Stimulated activated CD4-positive, alpha-beta T cell treated with anti-CD3 and anti-CD28 coated beads, Interleukin-12 subunit alpha, Interleukin-12 subunit beta, amount 100 ng/mL, for 4 hours (primary cell): ENCODE measurements at places on chromosomes 4 and X.
A peak's percentile ranks its signal among the peaks of the same experiment; 100 is the strongest.

DNA sequence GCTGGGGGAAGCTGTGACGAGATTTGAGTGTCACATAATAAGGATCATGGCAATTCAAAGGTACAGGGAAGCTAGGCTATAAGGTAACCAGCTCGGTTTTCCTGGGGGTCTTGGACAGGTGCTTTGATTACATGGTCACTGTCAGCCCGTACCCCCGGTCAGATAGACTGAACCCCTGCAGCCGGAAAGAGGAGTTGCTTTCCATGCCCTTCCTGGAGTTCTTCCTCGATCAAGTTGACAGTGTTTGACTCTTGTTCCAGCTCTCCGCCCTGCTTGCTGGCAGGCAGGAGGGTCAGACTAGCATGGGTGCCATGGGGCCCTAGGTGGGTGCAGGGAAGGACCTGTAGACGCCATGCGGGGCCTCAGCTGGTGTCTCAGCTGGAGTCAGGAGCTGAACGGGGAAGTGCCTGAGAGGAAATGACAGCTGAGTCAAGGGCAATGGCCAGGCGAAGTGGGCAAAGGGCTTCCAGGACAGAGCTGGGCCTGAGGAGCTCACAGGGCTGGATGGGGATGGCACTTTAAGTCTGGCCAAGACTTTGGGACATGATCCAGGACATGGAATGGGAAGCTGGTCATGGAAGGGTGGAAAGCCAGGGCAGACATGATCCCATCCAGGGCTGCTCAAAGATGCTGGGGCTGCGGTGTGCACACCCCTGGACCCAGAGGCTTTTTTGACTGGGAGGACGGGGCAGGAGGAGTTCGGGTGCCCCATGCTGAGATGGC, 1.6 kb downstream of the TMEM187 start:
- DNase-seq, result no peak

DNA sequence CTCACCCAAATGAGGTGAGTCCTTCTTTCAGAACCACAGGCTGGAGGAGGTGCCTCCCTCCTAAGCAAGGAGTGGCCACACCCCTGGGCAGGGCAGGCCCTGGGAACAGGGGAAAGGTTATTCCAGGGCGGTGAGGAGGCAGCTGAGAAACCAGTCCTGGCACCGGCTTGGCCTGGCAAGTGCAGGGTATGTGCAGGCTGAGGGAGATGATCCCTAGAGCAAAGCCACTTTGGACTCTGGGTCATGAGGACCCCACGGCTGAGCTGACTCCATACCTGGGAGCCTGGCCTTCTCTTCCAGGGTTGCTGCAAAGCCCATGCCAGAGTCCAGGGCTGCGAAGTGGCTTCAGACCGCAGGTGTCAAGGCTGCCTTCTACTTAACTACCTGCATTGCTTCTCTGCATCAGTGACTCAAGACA, 49.5 kb upstream of the HELT start:
- no peak for DNase-seq

- DNase-seq, result peak; percentile 17
These were observed at the start of gene PCDH10 for GRCh38 chr4:133148690-133149363. TSS of gene PCDH10 (plus strand) at chr4:133149294. CDS start at chr4:133150141, 847 bp downstream.

DNA sequence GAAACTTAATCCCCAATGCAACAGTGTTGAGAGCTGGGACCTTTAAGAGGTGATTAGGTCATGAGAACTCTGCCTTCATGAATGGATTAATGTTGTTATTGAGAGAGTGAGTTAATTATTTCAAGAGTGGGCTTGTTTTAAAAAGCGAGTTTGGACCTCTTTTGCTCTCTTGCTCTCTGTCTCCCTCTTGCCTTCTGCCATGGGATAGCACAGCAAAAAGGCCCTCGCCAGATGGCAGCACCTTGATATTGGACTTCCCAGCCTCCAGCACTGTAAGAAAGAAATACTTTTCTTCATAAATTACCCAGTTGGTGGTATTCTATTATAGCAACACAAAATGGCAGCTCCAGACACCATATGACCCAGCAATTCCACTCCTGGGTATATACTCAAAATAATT, 7.0 kb upstream of the ATP6AP2 start:
- no peak for DNase-seq

GRCh38 chr4:24674279-24674678, 89.9 kb upstream of the DHX15 start:
- DNase-seq, result no peak

- DNase-seq, result no peak
These were observed 6.2 kb upstream of the GSPT2 start for GRCh38 chrX:51737091-51737490.

GRCh38 chr4:19657856-19658255, 593.8 kb upstream of the SLIT2 start:
- DNase-seq, result no peak

- DNase-seq, result no peak
These were observed 373.6 kb upstream of the MAGEB2 start for GRCh38 chrX:29841750-29842149.

- no peak for DNase-seq
These were observed 3.6 kb downstream of the ANXA10 start for GRCh38 chr4:168095776-168096406.

GRCh38 chr4:77615153-77615552, 9.5 kb downstream of the CXCL13 start:
- DNase-seq, result no peak

DNA sequence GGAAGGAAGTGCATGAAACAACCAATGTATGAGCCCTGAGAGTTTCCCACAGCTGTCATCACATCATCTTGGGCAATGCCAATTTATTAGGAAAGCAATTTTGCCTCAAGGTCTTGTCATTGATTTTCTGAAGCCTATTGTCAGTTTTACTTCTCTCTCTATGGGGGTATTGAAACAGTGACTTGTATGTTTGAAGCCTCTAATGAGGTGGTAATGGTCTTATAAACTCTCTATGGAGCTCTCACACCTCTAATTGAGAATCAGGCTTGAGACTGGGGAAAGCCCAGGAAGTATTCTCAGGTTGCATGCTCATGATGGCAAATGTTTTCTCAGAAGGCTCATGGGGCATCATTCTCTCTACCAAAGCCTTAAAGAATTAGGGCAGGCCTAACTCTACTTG, 308.2 kb upstream of the EMCN start:
- DNase-seq, result no peak

DNA sequence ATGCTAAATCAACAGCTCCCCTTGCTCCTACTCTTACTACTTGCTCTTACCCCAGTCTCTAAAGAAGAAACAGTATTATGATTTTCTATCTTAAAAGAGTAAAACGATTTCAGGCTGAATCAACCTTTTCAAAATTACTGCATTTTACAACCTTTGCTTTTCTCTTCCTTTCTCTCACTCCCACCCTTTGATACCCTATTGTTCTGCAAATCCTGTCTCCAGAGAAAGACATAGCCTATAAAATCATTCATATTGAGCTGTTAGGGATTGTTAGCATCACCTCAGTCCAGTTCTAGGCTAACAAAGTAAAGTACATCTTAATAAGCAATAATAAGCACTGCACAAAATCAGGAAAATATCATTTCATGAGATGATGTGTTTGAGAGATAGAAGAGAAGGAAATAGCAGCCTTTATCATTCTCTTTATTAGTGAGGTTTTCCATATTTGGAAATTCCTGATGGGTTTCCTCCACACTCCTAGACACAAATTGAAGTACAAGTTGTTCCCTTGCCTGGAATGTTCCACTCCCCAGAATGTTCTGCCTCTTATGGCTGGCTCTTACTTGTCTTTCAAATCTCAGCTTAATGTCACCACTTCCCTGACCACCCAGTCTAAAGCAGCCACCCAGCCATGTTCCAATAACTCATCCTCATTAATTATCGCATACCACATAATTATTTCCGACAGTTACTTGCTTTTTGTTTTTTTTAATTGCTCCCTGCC, 219.7 kb downstream of the PALLD start:
- no peak for DNase-seq

DNA sequence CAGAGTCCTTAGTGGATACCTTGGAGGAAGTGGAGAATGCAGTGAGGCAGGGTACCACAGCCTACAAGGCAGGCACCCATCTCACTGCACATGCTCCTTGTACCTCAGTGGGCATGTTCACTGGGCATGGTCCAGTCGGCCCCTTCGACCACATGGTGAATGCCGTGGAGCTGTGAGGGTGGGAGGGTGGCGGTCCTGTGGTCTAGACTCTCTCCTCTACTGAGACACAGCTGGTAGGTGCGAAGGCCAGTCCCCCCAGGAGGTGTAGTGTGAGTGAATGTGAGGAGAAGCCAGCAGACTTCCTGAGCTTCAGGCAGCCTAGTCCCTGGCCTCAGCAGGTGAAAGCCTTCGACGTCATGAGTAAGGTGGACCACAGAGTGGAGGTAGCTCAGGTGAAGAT, 12.2 kb downstream of the XAGE2 start:
- DNase-seq, result no peak

DNA sequence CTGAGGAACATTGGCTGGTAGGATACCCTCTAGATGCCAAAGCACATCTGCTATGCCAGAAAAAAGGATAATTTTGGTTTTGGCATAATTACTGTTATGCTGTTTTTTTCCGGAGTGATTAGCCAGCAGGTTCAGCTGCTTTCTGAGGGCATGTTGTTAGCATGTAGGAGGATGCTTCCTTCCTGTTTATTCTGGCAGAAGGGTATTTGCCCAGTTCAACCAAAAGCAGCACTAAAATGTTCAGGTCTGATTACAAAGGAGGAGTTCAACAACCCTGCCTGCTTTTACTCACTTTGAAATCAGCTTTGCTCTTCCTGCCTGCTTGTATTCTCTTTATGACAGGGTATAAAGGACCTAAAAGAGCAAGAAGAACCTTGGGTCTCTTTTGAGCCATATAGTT, 21.9 kb downstream of the ERCC6L start:
- DNase-seq, result no peak

- DNase-seq, result no peak
These were observed 18.0 kb upstream of the WWC2 start for GRCh38 chr4:183081116-183081469.

DNA sequence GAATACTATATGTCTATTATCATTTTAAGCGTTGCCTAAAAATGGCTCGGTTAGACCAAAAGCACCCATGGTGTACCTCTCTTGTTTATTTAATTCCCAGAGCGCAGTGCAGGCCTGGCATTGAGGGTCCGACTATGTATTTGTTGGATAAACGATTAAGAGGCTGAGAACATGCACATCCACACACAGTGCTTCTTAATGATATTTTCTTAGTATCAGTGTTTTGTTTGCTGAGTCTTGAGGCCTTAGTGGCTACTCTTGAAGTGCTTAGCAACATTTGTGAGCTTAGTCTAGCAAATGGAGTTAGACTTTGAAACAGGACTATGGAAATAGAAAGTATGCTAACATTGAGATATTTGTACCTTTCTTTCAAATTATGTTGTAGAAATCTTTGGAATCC, 43.7 kb downstream of the CDS1 start:
- DNase-seq, result no peak

GRCh38 chrX:134631426-134632346, 26.6 kb downstream of the PLAC1 start:
- no peak for DNase-seq

DNA sequence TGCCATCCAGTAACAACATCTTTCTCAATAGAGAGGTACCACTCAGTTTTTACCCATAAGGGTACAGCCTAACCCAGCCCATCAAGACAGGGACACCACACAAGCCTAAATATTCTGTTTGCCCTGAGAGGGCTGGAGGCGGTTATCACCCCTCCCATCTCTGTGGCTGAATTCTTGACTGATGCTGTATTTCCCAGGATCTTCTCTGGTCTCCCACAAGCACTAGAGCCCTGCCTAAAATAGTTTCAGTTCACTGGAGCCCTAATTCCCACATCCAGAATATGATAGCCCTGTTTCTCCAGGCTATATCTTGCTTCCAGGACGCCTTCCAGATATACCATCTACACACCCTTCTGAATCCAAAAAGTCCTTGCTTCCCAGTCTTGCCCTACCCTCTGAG, 91.6 kb upstream of the NMU start:
- no peak for DNase-seq

- no peak for DNase-seq
These were observed 16.5 kb downstream of the DHRSX start for GRCh38 chrX:2484256-2484655.

- DNase-seq, result no peak
These were observed 726.0 kb downstream of the GRID2 start for GRCh38 chr4:93029769-93030168.

DNA sequence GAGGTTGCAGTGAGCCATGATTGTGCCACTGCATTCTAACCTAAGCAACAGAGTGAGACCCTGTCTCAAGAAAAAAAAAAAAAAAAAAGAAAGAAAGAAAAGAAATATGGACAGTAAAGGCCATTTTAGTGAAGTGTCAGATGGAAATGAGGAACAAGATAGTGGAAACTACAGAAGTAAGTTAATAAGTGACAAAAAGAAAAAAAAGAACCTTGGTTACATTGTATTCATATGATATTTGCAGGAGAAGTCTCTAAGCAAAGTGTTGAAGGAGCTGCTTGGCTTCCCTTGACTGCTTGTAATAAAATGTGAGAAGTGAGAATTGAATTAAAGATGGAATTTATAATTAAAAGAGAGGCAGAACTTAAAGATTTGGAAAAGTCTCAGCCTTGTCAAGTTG, 73.2 kb downstream of the HOPX start:
- DNase-seq, result no peak

- no peak for DNase-seq
These were observed 15.7 kb downstream of the TIGD4 start for GRCh38 chr4:152763796-152764195.

DNA sequence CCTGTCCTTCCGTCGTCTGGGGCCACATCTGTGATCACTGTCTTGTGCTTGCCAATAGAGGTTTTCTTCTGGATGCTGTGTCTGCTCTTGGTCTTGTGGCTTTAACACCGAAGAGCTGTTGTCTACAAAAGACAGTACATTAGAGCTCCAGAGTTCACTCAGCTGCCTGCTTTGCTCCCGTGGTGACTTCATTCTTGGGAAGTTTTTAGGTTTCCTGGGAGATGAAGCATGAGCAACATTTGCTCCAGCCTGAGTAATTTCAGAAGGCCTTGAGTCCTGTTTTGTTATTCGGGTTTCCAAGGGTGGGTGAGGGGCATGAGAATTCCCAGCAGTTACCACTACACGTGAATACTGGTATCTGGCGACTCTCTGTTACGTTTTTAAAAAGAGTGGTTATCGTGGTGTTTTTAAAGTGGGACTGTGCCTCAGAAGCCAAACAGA, 189.2 kb downstream of the SHROOM3 start:
- DNase-seq, result no peak

- no peak for DNase-seq
These were observed 63.6 kb downstream of the SLC7A11 start for GRCh38 chr4:138178566-138178965.

GRCh38 chr4:87092389-87093141, 127.9 kb downstream of the KLHL8 start:
- DNase-seq, result no peak

- DNase-seq, result no peak
These were observed at the start of gene RBM46 for GRCh38 chr4:154781126-154781982. TSS of gene RBM46 (plus strand) at chr4:154781272. CDS start at chr4:154796753, 15,481 bp downstream.

- DNase-seq, result no peak
These were observed 372.9 kb upstream of the TENM3 start for GRCh38 chr4:181870326-181870725.

- no peak for DNase-seq
These were observed 195.7 kb downstream of the SHROOM3 start for GRCh38 chr4:76630741-76631140.

GRCh38 chr4:80507077-80507476, 171.5 kb downstream of the CFAP299 start:
- DNase-seq, result no peak

GRCh38 chrX:120365320-120365719, 3.4 kb downstream of the ATP1B4 start:
- peak; percentile 41 for DNase-seq
